Mammary epithelial cell (primary cell): ENCODE measurements at places on chromosomes 2 and 18.

GRCh38 chr2:169464882-169465281 is 14.4 kb upstream of the BBS5 start:
- DNase-seq: no peak

DNA sequence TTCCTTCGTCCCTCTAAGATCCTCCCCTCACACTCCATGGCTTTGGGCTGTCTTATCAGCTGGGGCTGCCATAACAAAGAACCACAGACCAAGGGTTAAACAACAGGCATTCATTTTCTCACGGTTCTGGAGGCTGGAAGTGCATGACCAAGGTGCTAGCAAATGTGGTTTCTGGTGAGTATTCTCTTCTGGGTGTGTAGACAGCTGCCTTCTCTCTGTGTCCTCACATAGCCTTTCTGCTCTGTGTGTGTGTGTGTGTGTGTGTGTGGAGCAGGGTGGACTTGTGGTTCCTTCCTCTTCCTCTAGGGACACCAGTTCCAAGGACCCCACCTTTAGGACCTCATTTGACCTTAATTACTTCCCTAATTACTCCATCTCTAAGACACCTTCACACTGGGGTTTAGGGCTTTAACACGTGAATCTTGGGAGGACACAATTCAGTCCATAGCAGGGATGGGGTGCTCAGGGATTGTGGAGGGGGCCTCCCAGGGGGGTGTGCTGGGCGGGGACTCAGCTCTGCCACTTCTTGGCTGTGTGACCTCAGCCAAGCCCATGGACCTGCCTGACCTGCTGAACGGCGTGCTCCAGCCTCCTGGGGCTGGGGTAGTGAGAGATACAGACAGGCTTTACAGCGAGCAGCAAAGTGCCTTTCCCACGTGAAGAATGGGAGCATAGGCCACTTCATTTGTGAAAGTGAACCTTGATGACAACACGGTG is 38.0 kb downstream of the ACKR3 start:
- peak; percentile 61 for DNase-seq

GRCh38 chr18:52995875-52996274 is 655.9 kb downstream of the DCC start:
- no peak for DNase-seq

- peak; percentile 91 for DNase-seq
These were observed 63.0 kb downstream of the NPAS2 start for GRCh38 chr2:100882645-100883613.
